ENCODE measurements at places on chromosomes 5 and 9. TPM values are rescaled to one million over a fixed set of nuclear protein-coding genes. Genes with fewer than 3 reads are reported as not detected.
A peak's percentile ranks its signal among the peaks of the same experiment; 100 is the strongest.

DNA sequence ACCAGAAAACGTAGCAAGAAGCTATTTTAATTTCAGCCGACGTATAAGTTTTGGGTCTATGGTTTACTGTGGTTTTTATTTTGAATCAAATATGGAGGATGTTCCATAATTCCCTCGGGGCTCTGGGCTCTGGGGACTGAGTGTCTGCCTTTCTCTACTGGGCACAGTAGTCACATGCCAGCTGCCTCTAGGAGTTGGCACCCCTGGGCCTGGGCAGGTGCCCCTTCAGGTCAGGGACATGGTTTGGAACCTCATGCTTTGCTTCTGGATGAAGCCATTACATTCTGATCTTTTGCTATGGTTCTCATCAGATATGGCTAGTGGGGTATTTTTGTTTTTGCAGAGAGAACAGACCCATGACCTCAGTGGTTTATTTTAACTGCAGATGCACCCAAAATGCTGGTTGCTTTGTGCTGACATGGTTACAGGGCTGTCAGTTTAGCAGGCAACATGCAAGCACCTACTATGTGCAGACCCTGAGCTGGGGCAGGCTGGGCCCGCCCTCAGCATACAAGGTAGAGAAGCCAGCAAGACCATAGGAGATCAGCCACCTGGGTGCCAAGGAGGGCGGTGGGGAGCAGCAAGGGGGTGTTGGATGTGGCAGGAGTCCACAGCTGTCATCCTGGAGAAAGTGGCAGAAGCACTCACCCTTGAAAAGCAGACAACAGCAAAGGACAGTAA lies 54.5 kb upstream of the PSD2 start:
- no peaks in the 10 kb centered on the region for H3K36me3 ChIP-seq
- no peaks in the 10 kb centered on the region for H3K27me3 ChIP-seq
- peaks cover 12% of the 10 kb centered on the region for H3K4me1 ChIP-seq

DNA sequence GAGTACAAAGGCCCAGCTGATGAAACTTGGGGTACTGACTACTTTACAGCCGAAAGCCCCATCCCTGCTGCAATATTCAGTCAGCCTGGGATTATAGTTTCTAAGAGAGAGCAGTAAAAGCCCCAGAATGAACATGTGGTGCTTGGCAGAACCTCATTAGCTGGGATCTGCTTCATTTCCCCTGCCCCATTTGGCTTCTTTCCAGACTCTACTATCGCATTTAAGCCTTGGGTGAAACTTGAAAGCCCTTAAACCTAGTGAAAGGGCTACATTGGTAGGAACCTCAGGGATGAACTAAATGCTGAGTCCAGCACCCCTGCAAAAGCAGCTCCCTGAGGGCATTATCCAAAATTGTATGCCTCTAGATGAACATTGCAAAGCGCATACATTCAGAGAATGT lies 631.1 kb downstream of the ACTL7B start:
- no peaks in the 10 kb centered on the region for H3K27me3 ChIP-seq
- H3K27ac ChIP-seq, result no peak overlapping the region
- DNase-seq, result no peak
- no peak overlapping the region for H3K4me3 ChIP-seq
- no peaks in the 10 kb centered on the region for H3K36me3 ChIP-seq

DNA sequence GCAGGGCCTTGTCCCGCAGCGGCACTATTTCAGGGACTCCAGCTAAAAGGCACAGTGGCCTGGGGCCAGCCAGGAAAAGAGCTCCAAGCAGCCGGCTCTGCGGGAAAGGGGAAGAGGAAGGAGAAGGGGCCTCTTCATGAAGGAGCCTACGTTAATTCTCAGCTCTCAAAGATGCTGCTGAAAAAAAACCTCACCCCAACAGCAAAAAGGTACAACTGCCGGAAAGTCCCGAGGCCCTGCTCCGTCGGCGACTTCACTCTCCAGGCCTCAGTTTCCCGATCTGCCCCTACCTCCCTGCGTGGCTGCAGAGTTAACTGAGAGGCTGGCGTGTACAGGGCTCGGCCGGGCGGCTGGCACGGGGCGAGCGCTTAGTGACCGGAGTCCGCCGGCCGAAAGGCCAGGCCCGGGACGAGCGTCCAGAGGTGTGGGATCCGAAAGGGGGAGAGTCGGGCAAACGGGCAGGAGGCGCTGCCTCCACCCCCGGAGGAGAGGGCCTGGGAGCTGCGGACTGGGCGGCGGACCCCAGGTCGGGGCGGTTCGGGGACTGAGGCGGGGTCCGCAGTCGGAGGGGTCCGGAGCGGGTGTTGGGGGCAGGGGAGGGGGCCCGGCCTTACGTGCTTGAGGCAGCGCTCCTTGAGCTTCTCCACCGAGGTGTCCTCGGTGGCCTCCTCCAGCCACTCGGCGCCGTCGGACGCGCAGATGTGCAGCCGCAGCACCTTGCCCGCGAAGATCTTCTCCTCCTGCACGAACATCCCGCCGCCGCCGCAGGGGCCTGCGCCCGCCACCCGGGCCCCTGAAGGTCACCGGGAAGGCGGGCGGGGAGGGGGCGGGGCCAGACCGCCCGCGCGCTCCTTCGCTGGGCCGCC lies 529 bp downstream of the UBAC1 start:
- H3K27ac ChIP-seq, result peak overlapping the region; percentile 97
- H3K4me1 ChIP-seq, result peaks cover 59% of the 10 kb centered on the region
- no peak for DNase-seq
- H3K27me3 ChIP-seq, result no peaks in the 10 kb centered on the region
- no peaks in the 10 kb centered on the region for H3K36me3 ChIP-seq

- no peaks in the 10 kb centered on the region for H3K4me1 ChIP-seq
- no peak overlapping the region for H3K4me3 ChIP-seq
- H3K27me3 ChIP-seq, result no peaks in the 10 kb centered on the region
- H3K27ac ChIP-seq, result no peak overlapping the region
Observed at GRCh38 chr5:8641786-8642505, 773.0 kb downstream of the MTRR start.

DNA sequence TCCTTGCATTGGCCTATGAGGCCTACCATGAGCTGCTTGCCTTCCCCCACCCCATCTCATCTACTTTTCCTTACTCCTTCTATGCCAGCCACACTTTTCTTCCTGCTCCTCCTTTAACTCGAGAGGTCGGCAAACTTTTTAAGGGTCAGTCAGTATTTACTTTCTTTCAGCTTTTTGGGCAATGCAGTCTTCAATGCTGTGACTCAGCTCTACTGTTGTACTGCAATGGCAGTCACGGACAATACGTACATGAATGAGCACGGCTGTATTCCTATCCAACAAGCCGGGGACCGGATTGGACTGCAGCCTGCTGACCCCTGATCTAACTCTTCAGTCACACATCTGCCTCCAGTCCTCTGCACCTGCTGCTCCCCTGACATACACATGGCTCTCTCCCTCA lies 602 bp upstream of the ACTL7A start:
- no peaks in the 10 kb centered on the region for H3K27me3 ChIP-seq
- no peak overlapping the region for H3K4me3 ChIP-seq
- H3K4me1 ChIP-seq, result peaks cover 15% of the 10 kb centered on the region
- H3K36me3 ChIP-seq, result no peaks in the 10 kb centered on the region
- no peak for DNase-seq

GRCh38 chr5:98144710-98145109 lies 628.8 kb upstream of the RGMB start:
- no peak overlapping the region for H3K4me3 ChIP-seq
- H3K36me3 ChIP-seq, result no peaks in the 10 kb centered on the region
- no peak for DNase-seq
- no peak overlapping the region for H3K27ac ChIP-seq

LCN1 gene
- total RNA-seq, result not detected

EQTN gene
- total RNA-seq, result not detected

FST gene
- 2.0 TPM for total RNA-seq

IRGM gene
- not detected for total RNA-seq

UGT3A2 gene
- not detected for total RNA-seq

FAM151B gene
- total RNA-seq, result 0.91 TPM
